ENCODE measurements at places on chromosomes 13 and 19.

GRCh38 chr13:65926750-65927171 is 1303.4 kb downstream of the PCDH9 start:
- no peaks in the 10 kb centered on the region for H3K27me3 ChIP-seq
- no peak overlapping the region for H3K4me3 ChIP-seq
- H3K4me1 ChIP-seq = no peaks in the 10 kb centered on the region
- H3K27ac ChIP-seq = no peak overlapping the region
- H3K36me3 ChIP-seq = peaks cover 5% of the 10 kb centered on the region

DNA sequence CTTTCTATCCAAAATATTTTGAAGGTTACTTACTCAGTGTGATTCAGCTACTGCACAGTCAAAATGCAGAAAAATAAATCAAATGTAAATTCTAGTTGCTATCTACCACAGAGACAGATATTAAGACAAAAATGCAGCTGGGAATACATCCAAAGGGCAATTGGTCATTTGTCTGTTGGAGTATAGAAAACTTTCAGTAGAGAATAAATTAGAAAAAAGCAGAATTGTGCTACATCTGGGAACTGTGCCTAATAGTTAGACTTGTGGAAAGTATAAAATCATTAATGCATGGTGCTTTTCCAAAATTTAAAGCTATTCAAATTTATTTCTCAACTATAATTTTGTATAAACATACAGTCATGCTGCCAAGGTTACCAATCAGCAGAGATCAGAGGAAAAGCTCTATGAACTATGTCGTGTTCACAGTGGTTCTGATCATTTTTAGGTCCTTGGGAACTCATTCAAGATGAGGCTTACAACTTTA is 1635.8 kb downstream of the PCDH9 start:
- H3K27me3 ChIP-seq = no peaks in the 10 kb centered on the region

DNA sequence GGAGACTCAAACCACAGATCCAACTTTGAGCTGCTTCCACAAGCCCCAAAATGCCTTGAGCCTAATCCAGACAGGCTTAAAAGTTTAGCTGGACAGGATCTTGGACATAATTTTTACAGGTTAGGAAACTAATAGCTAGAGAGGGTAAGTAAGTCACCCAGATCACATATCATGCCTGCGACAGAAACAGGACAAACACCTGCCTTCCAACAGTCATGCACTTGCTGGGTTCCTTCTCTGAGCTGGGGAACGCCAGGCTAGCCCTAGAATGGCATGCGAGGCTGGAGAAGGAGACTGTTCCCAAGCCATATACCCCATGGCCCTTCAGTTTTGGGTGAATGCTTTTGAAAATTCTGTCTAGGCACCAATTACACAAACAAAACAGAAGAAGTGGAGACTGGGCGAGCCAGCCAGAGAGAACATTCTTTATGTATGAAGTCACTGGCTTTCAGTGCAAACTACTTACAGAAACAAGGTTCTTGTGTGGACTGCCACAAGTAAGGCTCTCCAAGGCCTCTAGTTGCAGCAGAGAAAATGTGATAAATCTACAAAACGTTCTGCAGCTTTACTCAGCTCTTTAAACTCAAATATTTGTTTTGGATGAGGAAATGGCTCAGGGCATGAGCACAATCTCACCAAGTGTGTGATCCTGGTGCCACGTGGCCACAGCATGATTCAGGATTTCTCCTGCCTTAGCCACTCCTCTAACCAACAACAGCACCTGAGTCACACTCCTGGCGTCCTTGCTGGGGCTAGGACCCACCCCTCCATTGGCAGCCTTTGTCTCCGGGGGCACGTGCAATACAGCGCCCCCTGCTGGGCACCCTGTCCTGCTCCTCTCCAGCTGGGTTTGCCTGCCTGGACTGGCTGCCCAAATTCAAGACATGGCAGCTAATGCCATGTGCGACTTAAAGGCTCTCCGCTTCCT is 73.4 kb upstream of the UBL3 start:
- H3K27me3 ChIP-seq = peaks cover 8% of the 10 kb centered on the region

DNA sequence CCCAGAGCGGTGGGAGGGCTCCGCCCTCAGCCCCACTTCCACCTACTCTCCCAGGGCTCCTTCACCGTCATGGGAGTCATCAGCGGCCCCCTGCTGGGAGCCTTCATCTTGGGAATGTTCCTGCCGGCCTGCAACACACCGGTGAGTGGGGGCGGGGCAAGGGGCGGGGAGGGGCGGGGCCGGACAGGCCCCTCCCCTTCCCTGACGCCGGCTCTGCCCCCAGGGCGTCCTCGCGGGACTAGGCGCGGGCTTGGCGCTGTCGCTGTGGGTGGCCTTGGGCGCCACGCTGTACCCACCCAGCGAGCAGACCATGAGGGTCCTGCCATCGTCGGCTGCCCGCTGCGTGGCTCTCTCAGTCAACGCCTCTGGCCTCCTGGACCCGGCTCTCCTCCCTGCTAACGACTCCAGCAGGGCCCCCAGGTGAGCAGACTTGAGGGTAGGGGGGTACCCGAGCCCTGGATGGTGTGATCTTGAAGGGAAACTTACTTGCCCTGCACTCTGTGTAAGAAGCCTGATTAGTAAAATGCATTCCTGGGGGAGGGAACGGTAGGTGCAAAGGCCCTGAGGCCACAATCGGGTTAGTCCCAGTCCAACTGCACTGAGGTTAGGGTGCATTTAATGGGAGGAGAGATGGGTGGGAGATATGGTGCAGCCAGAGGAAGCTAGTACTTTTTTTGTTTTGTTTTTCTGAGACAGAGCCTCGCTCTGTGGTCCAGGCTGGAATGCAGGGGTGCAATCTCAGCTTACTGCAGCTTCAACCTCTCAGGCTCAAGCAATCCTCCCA is 12.1 kb downstream of the SLC5A5 start:
- no peaks in the 10 kb centered on the region for H3K27me3 ChIP-seq
- no peak overlapping the region for H3K27ac ChIP-seq
- no peaks in the 10 kb centered on the region for H3K4me1 ChIP-seq
- no peak overlapping the region for H3K4me3 ChIP-seq
- DNase-seq = no peak

DNA sequence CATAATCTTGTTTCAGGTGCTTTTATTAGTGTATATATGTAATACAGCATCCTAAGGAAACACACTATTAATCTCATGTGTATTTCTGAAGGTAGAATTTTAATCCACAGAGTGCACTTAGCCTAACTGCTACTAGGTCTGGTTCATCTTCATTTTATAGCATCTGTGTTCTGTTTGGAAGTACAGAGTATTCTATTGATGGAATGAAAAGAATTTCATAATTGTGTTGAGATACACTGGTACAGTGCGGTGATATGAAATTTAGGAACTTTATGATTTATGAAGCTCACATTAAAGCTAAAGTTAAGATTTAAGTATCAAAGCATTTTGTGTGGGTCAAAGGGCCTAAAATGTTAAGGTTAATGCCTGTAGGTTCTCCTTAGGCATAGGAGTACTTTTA is 6.0 kb downstream of the PCDH17 start:
- no peaks in the 10 kb centered on the region for H3K36me3 ChIP-seq
- peaks cover 5% of the 10 kb centered on the region for H3K4me1 ChIP-seq
- no peak overlapping the region for H3K4me3 ChIP-seq
- peaks cover 13% of the 10 kb centered on the region for H3K27me3 ChIP-seq
- no peak overlapping the region for H3K27ac ChIP-seq
- no peak for DNase-seq

- H3K4me3 ChIP-seq = no peak overlapping the region
- H3K27ac ChIP-seq = no peak overlapping the region
- H3K36me3 ChIP-seq = no peaks in the 10 kb centered on the region
These were observed 308.7 kb downstream of the PCDH9 start for GRCh38 chr13:66921437-66921836.

DNA sequence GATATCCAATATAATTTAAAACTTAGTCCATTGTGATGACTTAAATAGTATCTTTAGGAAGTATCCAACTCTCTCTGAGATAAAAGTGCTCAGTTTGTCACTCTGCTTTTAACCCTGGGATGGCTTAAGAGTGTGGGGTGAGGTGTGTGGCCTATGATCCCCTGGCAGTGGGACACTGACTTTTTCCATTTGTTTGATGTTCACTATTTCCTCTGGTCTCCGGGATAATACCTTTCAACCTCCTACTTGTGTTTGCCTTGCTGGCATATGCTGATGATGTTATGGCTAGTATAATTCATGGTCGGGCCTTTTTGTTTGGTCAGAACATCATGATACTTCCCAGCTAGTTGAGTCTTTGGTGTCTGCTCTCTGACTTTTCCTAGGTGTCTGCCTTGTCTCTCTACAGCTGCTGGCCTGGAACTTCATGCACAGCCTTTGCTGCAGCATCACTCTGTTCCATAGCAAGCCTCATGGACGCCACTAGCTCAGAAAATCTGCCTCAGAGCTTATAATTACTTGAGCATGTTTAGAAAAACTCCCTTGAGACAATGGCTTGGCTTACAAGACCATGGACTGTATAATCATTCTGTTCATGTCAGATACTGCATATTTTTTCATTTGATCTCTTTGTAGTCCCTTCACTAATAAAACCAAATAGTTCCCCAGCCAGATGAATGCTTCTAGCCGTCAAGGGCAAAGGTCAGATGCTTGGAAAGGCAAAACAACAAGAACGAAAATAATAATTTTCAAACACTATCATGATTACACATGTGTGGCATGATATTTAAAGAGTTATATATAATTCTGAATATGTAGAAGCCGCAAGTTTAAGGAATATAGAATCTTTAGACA is 75.2 kb downstream of the WDFY2 start:
- H3K27ac ChIP-seq = peak overlapping the region; percentile 6
- no peak for DNase-seq
- H3K36me3 ChIP-seq = no peaks in the 10 kb centered on the region
- H3K27me3 ChIP-seq = no peaks in the 10 kb centered on the region
- H3K4me1 ChIP-seq = peaks cover 9% of the 10 kb centered on the region

- H3K36me3 ChIP-seq = no peaks in the 10 kb centered on the region
- DNase-seq = no peak
- no peak overlapping the region for H3K4me3 ChIP-seq
- H3K4me1 ChIP-seq = no peaks in the 10 kb centered on the region
These were observed 29.8 kb upstream of the TM9SF2 start for GRCh38 chr13:99471221-99472121.

DNA sequence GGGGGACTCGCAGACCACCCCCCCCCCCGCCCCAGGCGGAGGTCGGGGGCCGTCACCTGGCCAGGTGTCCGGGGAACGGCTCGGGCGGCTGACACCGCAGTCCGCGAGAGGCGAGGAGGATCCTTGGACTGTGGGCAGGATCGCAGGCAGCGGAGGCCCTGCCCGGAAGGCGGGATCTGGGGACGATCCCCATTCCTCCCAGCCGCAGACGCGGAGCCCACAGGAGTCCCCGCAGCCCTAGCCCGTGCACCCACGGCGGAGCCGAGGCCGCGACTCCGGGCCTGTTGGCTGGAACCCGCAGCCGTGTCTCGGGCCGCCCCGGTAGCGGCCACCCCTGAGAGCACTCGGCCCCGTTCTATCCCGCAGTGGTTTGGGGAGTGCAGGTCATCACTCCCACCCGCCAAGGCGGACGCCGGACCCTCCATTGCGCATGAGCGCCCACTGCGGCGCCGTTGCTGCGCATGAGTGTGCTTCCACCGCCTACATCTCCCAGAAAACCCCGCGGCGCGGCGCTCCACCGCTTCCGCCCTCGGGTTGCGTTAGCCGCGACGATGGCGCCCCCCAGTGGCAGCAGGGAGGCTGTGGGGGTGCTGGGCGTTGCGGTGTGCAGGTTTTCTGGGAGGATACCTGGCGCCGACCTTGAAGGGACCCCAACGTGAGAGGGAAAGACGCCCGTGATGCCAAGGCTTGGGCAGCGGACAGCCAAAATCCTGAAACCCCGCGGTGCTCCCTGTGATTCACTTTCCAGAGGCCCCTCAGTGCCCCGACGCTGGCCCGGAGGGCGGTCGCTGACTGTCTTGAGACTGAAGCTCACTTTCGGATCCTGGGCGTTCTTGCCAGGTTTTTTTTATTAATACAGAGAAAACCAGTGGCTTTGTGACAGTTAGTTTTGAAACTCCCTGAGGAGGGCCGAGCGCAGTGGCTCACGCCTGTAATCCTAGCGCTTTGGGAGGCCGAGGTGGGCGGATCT is 4.4 kb upstream of the ZNF329 start:
- peak overlapping the region; percentile 62 for H3K27ac ChIP-seq
- peaks cover 16% of the 10 kb centered on the region for H3K36me3 ChIP-seq

- H3K4me1 ChIP-seq = peaks cover 16% of the 10 kb centered on the region
- DNase-seq = no peak
- H3K27ac ChIP-seq = peak overlapping the region; percentile 96
- peaks cover 20% of the 10 kb centered on the region for H3K36me3 ChIP-seq
These were observed 2.8 kb upstream of the TPM4 start for GRCh38 chr19:16073481-16073880.

DNA sequence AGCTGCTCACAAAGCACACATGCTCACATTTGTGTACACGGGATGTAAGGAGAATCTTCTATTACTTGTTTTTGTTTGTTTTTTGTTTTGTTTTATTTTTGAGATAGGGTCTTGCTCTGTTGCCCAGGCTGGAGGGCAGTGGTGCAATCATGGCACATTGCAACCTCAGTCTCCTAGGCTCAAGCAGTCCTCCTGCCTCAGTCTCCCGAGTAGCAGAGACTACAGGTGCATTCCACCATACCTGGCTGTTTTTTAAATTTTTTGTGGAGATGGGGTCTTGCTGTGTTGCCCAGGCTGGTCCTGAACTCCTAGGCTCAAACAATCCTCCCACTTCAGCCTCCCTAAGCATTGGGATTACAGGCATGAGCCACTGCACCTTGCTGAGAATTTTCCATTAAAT is 41.8 kb downstream of the KCNC3 start:
- no peak overlapping the region for H3K4me3 ChIP-seq
- H3K36me3 ChIP-seq = peaks cover under 1% of the 10 kb centered on the region
- H3K27ac ChIP-seq = no peak overlapping the region
- no peak for DNase-seq
- H3K27me3 ChIP-seq = peaks cover 58% of the 10 kb centered on the region

DNA sequence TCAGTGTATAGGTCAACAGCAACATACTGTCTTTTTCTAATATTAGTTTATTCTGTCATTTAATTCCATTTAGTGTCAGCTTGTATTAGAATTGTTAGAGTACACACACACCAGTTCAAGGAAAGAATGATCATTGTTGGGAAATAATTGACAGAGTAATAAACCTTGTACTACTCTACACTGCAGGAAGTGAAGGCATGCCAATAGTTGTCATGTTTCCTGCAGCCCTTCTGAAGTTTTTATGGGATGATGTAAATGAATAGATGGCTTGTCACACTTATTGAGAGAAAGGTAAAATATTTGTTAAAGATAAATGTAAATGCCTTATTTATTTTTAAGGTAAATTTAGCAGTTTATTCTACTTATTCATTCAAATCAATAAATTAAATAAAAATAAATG is 306.9 kb upstream of the KLHL1 start:
- H3K27ac ChIP-seq = no peak overlapping the region
- H3K4me1 ChIP-seq = no peaks in the 10 kb centered on the region
- H3K27me3 ChIP-seq = no peaks in the 10 kb centered on the region
- H3K4me3 ChIP-seq = no peak overlapping the region

- peaks cover 44% of the 10 kb centered on the region for H3K4me1 ChIP-seq
- peaks cover 7% of the 10 kb centered on the region for H3K36me3 ChIP-seq
- H3K27me3 ChIP-seq = no peaks in the 10 kb centered on the region
- H3K4me3 ChIP-seq = no peak overlapping the region
- H3K27ac ChIP-seq = peak overlapping the region; percentile 74
These were observed 12.9 kb downstream of the TUBGCP3 start for GRCh38 chr13:112574834-112575613.
